ENCODE measurements at places on chromosomes 3 and 15.
A peak's percentile ranks its signal among the peaks of the same experiment; 100 is the strongest.

DNA sequence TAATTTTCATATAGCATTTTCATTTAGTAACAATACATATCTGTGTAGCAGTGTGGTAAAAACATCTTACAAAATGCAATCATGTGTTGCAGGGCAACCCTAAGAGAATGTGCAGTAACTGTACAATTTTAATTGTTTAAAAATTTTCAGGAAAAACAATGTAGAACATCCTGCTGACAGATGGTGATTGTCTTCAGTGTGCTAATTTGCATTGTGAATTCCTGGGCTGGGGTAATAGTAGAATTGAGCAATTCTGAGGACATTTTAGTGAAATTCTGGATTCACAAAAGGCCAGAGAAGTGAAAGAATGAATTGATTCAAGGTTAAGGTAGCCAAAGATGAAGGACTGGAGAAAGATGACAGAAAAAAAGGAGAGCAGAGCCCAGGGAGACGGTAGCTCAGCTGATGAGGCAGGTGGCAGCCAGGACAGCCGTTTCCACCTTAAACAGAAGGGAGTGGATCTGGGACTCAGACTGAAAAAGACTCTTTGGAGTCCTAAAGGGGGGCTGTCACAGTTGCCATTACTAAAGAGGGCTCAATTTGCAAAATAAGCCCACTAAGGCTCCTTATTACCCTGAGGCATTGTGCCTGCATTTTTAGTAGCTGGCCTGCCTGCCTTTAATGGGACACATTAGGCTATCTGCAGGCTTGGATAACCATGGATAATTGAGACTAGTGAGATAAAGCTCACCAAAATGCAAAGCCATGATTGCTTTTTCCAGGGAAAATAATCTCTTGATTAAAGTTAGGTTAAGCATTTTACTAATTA is 8.6 kb downstream of the MAP3K13 start:
- DNase-seq, result no peak

GRCh38 chr3:87798567-87798947 is 260.2 kb downstream of the CGGBP1 start:
- DNase-seq, result no peak

DNA sequence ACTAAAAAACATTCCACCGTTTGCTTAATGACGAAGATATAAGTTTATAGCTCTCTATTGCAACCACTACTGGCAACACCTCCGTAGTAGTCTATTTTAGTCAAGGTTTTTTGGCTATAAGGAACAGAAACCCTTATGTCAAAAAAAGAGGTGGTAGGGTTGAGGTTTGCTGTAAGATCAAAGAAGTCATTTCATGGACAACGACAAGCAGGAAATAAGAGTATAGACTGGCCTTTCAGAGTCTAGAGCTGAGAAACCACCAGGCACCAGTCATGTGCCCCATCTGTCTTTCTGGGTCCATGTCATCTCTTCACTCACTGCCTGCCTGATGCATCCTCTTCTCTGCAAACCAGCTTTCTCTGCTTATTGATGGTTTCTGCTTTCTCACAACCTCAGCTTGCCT is 42.7 kb downstream of the THBS1 start:
- DNase-seq, result no peak

GRCh38 chr3:70829092-70829491 is 516.7 kb upstream of the MDFIC2 start:
- DNase-seq, result no peak

DNA sequence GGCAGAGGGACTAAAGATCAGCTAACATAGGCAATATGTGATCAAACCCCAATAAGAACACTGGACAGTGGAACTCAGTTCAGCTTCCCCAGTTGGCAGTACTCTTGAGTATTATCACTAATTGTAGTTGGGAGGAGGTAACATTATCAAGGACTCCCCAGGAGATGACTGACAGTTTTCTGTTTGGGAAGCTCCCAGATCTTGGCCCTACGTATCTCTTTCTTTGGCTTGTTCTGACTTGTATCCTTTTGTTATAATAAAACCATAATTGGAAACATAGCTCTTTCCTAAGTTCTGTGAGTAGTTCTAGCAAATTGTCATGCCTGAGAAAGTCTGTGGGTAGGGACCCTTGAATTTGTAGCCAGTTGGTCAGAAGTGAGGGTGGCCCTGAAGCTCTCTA is 316.4 kb downstream of the ZNF621 start:
- DNase-seq, result no peak

GRCh38 chr3:31925271-31925630 is 55.8 kb downstream of the OSBPL10 start:
- DNase-seq, result no peak

GRCh38 chr3:72441284-72441994 is 406.8 kb downstream of the SHQ1 start:
- no peak for DNase-seq

DNA sequence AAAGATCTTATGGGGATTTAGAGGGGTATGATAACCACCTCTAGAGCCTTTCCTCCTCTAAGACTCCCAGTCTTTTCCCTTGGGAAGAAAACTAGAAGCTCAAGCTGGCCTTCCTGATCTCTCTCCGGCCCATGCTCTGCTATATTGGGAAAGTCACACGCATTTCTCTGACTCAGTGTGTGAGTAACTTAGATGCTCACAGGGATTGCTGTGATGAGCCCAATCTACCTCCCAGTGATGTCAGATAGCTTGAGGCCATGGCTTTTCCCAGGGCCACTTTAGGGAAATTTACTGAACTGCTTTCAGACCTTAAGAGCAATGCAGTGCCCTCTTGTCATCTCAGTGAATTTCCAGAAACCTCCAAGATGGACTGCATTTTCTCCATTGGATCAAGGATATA is 8.6 kb upstream of the ST8SIA2 start:
- DNase-seq, result no peak

- no peak for DNase-seq
These were observed 155.9 kb downstream of the OXSM start for GRCh38 chr3:25945836-25946235.

DNA sequence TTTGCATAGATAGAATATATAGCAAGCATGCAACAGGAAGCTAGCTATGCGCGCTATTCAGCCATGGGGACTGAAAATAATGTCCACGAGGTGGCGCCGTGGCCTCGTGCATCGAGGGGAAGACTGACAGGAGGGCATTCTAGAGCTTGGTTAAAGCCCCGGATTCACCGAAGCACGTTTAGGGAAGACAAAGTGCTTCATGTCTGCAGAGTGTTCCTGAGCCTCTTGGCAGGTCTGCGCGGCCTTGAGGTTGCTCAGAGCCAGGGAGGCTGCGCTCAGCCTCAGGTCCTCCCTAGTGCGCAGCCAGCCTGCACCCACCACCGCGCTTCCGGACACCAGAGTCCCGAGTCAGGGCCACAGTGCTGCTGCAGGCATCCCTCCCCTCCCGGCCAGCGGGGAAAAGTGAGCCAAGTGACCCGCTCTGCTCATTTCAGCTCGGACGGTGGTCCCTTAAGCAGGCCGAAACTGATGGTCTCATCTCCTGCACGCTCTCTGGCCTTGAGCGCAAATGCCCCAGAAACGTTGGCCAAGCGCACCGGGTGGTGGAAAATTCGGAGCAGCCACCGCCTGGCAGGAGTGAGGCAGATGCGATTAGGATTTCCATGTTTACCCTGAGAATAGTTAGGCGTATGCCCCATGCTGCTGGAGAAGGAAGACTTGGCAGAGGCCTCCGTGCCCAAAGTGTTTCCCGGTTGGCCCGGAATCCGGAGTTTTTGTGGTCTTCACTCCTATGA is 24.8 kb downstream of the GABRA5 start:
- DNase-seq, result no peak

GRCh38 chr15:43987924-43988323 is 161.1 kb downstream of the WDR76 start:
- no peak for DNase-seq

- no peak for DNase-seq
These were observed 61.1 kb downstream of the SLC12A8 start for GRCh38 chr3:125151442-125151817.

DNA sequence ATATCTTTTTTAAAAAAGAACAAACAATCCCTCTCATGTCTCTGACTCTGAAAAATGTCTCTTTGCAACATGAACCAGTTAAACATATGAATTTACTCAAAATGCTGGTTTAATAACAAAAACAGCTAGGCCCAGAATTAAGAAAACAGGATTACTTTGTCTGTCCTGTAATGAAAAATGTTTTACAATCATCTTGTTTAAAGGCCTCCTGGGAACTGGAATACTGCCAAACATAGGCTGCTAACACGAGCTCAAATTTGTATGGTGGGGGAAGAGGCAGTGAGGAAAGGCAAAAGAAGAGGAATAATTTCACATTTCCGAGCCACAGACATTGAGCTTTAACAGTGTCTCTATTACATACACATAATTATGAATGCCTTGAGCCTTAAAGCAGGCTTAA is 61.7 kb upstream of the PPIB start:
- DNase-seq, result no peak

- DNase-seq, result no peak
These were observed at the start of gene CX3CR1 for GRCh38 chr3:39279745-39280517. CX3CR1 (minus strand) TSS chr3:39280036; CDS start chr3:39266509, 13,527 bp downstream.

DNA sequence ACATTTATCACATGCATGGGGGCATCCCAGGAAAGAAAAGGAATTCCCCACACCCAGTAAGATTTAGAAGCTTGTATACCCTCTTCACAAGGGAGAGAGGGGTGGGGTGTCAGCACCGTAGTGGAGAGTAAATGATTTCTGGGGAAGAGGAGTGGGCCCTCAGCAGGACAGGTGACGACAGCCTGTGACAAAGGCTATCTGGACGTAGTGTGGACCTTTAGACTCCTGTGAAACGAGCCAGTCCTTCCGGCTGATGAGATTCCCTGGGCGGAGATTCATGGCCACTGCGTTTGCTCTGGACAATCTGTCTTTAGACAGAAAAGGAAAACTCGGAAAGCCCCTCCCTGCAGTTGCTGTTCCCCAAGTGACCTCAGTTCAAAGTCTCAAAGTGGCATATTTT is 1.7 kb upstream of the FAM3D start:
- DNase-seq, result no peak

GRCh38 chr3:98746882-98747281 is 16.3 kb upstream of the ST3GAL6 start:
- no peak for DNase-seq

DNA sequence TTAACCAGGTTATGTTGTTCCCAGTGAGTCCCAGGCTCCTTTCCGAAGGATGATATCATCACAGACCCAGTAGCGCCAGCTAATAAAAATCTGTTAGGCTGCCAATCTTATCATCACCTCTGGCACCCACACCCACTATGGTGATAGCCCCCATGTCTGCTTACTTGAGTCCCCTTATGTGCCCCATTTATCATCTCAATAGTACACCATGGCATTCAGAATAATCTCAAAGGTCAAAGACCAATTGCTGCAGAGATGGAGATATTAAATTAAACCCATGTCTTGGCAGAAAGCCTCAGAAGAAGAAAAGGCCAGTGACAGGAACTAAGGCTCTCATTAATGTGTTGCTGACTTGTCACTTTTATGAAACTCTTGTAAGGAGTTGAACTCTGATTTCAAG is 32.8 kb downstream of the CPNE4 start:
- no peak for DNase-seq

GRCh38 chr3:64176461-64176996 is 48.7 kb downstream of the PRICKLE2 start:
- no peak for DNase-seq

DNA sequence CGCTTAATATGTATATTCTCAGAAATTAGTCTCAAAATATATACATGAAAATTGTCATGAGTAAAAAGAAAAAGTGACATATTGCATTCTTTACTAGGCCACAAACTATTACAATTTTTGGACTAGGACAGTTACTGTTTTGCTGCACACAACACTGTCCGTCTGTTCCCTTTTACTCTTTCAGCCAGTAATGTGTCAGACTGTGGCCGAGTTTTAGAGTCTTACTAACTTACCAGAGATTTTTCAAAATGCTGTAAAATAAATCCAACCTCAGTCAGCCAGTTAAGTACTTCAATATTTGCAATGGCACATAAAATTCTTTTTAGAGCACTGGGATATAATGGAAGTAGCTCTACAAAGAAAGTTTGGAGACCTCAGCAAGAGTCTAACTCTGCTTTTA is 380.3 kb upstream of the IL12A start:
- no peak for DNase-seq

DNA sequence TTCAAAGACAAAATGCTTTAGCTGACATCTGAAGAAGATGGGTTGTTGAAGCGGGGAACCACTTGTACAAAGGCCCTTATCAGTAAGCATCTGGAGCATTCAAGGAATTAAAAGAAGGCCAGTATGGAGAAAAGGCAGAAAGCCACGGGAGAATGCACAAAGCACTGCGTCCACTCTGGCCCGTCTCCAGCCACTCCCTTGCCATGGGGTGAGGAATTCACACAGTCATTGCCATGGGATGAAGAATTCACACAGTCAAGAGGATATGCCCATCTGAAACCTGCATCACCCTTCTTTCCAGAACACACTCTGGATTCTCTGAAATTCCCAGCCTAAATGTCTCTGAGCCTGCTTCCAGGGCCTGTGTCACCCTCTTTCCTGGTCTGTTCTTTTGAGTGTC is 26.7 kb upstream of the STAG1 start:
- no peak for DNase-seq

- DNase-seq, result no peak
These were observed 69.5 kb downstream of the CACNA2D2 start for GRCh38 chr3:50433954-50434353.

DNA sequence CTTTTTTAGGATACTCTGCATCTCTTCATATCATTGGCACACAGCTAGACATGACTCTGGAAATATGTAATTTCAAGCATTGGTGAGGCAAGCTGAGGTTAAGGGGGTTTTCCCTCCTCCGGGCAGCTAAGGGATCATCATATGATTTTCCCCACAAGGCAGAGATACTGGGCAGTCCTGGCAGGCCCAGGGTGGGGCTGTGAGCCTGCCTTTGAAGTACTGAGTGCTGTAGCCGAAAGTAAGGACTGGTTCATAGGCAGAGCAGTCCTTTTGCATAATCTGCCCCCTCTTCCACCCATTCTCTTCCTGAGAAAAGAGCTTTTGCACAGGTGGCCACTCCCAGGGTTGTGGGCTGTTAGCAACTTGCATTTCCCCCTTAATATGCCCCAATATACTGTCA is 168.8 kb upstream of the MANF start:
- no peak for DNase-seq

- no peak for DNase-seq
These were observed 7.4 kb upstream of the MBNL1 start for GRCh38 chr3:152261329-152261728.

DNA sequence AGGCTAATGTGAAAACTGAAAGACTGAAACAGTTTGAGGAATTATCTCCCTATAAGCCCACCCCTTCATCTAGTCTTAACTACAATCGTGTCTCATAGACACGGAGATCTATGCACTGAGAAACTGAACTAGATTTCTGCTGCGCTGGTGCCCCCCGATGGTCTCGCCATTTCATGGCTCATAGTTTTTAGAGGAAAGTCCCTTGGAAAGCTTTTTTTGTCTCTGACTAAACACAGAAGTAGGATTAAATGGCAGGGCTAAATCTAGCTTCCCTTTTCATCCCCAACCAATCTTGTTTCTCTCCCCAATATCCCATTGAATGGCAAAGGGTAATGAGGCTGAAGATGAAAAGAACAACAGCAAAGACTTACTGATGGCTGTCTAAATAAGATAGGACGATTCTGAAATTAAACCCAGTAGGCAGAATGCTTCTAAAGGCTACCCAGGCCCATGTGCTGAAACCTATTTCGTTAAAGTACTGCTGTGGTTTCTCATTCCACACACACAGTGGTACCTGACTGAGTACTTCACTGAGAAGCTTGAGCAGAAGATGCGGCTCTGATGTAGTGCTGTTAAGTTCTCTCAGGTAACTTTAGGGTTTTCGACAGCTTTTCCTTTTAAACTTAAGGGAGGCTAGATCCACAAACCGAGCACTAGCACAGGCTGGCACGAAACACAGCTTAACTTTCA is 142.7 kb downstream of the GADL1 start:
- peak; percentile 18 for DNase-seq

All from activated CD4-positive, alpha-beta T cell treated with anti-CD3 and anti-CD28 coated beads, Interleukin-2, amount 50 U/mL, for 24 hours (primary cell).